ENCODE measurements at places on chromosomes 3 and 15.

DNA sequence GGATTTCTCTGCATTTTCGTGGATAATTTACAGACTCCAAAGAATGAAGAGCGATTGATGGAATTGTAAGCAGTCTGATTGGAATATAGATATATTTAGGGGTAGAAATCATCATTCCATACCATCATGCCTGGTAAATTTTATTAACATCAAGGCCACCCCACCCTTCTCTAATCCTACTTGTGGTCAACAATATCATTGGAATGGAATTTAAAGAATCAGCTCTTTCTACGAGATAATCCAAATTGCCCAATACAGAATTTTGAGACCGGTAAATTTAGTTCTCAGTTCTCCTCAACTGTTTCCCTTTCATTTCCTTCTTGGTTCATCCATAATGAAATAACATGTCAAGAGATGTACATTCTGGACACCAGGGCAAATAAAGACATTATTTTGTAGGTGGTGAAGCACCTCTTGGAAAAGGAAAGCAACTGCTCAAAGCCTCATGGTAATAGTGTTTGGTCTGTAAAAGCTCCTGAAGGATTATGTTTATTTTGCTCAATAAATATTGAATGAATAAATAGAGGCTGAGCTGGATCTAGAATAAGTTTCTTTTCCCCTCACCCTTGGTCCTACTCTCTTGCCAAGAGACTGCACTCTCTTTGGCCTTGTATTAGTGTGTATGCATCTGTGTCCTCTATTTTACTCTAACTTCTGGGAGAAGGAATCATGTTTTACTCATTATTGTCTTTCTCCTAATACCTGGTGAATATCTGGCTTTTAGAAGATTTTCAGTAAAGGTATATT is 133.7 kb upstream of the BCL6 start:
- no peak for DNase-seq

GRCh38 chr3:81363816-81364215 is 397.6 kb downstream of the GBE1 start:
- no peak for DNase-seq

- no peak for DNase-seq
These were observed 54.4 kb downstream of the C3orf80 start for GRCh38 chr3:160279657-160280056.

DNA sequence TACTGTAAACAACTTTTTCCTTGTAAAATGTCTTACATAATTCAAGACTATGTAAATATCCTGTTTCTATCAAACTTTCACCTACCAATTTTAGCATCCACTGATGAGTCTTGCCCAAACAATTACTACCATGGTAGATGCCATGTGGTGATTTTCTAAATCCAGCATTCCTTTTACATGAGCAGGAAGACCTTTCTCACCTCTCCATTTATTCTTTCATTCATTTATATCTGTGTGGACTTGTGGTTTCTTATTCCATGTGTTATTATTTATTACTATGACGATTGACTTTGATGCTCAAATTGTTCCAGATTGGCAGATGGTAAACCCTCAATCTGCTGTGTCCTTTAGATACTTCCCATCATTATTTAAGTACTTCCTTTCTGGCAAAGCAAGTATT is 62.4 kb downstream of the IFT57 start:
- DNase-seq: no peak

DNA sequence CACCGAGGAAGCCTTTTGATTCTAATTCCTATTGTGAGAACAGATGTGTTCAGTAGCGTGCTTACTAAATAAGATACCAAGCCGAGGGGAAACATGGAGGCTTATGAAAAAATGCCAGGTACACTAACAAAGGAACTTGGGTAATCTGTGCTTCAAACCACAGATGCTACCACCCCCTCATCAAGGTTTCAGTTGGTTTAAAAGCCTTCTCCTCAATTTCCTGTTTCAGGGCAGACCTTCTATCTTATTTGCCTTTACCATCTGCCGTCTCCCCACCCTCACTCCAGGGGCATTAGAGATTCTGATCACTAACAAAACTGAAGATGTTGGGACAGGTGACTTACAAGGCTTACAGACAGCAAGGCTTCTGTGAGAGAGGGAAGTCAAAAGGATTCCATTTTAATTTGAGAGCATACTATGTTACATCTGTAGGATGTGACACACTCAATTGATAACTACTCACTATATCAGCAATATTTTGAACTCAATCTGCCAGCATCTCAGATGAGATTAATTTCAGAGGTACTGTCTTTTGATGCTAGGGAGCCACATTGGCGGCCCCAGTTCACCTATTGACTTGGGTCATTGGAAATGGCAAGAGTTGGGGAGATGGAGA is 60.6 kb upstream of the PLCL2 start:
- DNase-seq: no peak

DNA sequence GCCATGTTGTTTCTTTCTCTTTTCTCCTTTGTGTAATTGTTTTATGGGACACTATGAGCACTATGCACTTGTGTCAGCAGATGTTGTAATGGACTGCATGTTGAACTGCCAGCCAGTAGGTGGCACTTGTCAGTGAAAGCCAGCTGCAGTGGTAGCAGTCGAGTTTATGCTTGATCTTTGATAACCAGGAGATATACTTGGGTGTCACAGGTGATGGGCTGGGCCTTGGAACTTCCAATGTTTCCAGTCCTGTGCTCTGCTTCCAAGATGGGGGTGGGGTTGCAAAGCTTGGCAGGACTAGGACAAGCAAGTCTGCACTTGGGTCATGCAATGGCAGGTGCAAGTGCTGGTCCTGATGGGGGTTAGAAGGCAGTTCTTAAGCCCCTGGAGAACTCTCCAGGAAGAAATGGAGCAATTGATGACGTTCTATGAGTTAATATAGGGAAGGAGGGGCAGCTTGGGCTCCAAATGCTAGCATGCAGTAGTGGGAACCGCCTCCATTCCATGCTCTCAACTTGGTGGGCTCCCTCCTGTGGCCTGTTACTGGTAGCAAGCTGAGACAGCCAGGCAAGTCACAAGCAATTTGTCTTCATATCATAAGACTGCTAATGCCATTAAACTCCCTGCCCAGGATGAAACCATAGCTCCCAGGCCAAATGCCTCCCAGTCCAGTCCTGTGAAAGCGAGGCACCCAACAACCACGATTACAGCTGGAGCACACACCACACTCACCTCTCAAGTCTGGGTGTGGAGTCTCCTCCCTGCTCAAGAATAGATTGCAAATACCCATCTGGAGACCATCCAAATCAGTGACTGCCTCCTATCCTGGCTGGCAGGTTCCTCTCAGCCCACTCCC is 287.2 kb downstream of the CGGBP1 start:
- no peak for DNase-seq

- no peak for DNase-seq
These were observed 365.3 kb downstream of the MCTP2 start for GRCh38 chr15:94596707-94597106.

DNA sequence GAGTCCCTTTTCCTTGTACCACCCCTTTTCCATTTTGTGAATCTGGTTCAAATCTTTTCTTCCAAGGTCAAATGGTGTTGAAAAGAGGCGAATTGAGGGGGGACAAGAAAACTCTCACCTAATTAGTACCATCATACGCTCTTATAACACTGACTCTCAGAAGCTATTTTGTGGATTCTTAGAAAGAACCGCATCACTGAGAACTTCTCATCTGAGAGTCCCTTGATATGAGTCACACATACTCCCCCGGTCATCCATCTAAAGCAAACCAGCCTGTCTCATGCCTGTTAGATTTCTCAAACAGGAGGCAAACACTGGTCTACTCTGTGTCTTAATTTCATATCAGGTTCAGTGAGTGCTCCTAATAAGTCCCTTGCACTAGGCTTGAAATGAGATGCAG is 76.5 kb upstream of the SPRED1 start:
- no peak for DNase-seq

- DNase-seq: peak; percentile 58
These were observed 10.6 kb downstream of the TPM1 start for GRCh38 chr15:63052961-63053698.

DNA sequence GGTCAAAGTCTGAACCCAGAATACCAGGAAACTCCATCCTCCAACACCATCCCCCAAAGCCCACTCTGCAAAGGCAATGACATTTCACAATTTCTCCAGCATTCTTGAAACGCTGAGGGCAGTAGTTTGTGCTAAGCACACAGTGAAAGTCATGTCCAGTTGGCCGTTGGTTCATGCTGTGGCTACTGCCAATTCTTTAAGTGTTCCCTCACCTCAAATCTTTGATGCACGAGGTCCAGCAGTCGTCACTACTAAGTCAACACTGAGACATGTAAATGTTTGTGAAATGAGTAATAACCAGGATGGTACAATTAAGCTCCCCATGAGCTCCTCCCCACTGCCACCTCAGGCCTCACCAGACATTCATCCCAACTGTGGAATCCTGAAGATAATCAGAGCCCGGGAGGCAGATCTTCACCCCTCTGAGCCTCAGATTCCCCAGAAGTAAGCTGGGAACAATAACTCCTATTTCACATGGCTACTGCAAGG is 7.0 kb downstream of the SUCLG2 start:
- no peak for DNase-seq

GRCh38 chr15:81666839-81667238 is 292.8 kb upstream of the TMC3 start:
- no peak for DNase-seq

DNA sequence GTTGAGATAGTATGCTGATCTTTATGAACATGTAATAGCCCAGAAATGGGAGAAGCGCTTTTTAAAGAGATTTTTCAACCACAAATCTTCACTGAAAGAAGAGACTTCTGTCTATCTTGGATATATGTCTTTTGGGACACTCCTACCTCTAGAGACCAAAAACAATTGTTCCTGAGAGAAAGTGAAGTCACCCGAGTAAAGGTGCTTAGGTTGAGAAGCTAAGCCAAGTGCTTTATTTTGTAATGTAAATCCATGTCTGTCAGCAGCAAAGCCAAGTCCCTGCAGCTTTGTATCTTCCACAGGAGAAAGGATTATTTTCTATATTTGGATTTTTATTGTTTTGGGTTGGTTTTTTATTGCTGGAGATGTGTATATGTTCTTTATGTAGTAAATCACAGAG is 32.1 kb upstream of the B3GALNT1 start:
- no peak for DNase-seq

GRCh38 chr3:70352215-70352614 is 39.8 kb upstream of the MDFIC2 start:
- DNase-seq: no peak

DNA sequence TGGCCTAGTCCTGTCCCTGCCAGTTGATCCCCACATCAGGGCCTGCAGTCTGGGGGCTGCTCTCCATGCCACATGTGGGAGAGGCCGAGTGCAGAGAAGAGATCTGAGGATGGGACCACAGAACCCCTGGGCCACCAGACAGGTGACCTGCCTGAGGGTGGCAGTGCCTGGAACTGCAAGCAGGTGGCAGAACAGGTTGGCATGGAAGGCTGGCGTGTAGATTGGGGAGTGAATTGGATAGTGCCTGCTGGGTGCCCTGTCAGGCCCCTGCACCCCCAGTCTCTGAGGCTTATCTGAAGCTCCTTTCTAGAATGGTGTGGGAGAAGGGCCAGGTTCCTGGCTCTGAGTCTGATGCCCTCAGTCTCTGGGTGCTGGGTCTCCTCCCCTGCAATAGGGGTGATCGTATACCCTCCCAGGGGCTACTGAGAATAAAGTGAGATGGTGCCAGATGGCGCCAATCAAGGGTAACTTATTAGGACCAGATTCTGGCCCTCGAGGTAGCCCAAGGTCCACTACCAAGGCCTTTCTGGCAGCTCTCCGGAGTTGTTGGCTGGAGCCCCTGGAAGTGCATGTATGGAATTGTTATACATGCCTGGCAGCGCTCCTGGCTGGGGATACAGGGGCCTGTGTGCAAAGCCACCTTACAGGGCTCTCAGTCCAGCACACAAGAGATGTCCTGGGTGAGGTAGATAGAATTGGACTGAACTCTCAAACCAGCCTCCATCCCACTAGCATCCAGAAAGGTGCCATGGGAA is 15.7 kb downstream of the C3orf18 start:
- DNase-seq: no peak

GRCh38 chr15:42090370-42090769 is 4.0 kb downstream of the PLA2G4D start:
- no peak for DNase-seq

- DNase-seq: peak; percentile 18
These were observed 136.5 kb upstream of the TBL1XR1 start for GRCh38 chr3:177333533-177334520.

- no peak for DNase-seq
These were observed 20.0 kb upstream of the CRABP1 start for GRCh38 chr15:78320183-78320582.

DNA sequence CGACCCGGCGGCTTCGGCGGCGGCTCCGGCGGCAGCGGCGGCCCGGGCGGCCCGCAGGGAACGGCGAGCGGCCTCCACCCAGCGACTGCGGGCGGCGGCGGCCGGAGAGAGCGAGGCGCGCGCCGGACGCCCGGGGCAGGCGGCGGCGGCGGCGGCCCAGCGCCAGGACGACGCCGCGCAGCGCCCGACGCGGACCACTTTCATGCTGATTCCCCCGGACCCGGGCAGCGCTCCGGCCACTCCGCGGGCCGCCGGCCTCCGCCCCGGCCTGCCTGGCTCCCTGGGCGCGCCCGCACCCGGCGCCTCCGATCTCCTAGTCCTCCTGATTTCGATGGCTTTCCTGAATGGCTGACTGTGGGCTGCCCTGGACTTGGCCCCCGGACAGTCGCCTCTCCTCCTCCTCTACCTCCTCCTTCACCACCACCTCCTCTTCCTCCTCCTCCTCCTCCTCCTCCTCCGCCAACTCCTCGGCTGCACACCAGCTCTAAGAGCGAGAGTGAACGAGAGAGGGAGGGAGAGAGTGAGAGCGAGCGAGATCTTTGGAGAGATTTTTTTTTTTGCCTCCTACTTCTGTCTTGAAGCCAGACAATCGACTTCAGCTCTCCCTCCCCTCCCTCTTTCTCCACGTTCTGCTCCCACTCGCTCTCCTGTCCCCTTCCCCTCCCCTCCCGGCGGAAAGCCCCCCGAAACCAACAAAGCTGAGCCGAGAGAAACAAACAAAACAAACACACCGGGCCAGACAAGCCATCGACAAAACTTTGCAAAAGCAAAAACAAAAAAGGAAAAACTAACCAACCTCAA is 844 bp downstream of the NR2F2 start:
- DNase-seq: peak; percentile 5

DNA sequence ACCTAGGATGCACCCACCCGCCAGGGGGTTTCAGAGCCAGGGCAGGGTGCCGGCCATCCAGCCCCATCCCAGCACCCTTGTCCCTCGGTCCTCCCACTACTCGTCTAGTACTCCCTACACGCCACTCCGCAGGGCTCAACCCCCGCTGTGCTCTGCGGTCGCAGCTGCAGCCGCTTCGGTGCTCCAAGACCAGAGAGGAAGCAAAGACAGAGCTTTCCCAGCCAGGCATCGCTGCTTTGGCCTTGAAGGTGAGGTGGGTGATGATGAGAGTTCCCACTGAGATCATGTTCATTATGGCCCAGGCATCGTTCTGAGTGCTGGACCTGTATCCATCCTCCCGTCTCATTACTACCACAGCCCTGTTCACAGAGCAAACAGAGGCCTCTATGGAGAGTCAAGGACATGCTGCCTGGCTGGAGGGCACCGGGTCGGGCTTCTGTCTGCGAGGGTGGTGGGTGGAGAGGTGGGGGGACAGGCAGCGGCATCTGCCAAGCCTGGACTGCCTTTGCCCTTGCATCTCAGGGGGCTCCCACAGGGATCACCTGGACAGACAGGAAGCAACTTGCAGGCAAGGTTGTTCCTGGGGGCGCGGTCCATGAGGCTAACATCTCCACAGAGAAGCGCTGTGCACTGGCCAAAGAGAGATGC is 66.9 kb downstream of the KLF13 start:
- DNase-seq: no peak
